T-helper 17 cell (primary cell): ENCODE measurements at places on chromosomes 3 and 15.

DNA sequence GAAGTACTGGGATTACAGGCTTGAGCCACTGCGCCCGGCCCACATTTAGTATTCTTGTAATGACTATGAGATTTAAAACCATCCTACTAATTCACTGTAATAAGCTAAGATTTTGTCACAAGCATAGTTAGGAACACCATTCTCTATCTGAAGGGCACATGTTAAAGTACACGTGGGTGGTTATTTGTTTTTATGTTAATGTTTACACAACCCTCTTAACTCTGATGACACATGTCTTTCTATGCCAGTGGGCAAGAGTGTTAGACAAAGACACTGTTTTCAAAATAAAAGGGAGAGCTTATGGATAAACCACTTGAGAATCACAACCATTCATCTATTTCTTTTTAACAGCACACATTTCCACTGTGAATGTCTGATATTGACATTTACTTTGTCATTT is 537.6 kb upstream of the IL12A start:
- DNase-seq = no peak

- no peak for DNase-seq
These were observed 56.6 kb upstream of the TNIK start for GRCh38 chr3:171516765-171517164.

DNA sequence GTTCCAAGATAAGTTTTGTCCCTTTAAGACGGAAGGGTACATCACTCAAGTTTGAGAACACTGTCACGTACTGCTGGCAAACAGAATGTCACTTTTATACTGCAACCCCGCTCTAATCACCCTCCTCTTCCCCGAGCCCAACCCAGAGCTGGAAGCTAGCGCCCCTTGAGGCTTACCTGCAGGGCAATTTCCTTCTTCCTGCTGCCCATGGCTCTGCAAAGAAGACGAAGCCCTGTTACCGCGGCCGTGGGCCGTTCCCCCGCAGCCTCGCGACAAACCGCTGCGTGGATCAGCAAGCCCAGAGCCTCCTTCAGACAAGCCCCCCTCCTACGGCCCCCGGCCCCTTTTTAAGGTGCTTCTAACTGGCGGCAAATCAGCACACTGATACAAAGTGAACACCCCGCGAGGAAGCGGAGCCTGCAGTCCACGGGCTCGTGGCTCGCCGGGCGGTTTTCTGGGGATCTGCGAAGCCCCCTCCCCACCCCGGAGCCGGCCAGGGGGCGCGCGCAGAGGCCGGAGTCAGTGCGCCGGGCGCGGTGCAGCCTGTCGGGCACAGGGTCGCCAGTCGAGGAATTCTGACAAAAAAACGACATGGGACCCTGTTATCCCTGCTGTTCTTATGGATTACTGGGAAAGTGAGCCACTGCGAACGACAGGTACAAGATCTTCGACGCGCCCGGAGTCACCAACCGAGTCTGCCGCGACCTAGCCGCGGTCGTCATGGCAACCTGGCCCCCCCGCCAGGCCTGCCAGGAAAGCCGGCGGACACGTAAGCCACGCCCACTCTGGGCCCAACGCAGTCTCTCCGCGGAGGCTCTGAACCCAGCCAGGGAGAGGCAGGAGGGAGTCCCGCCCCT is at the start of gene NME9:
Gene NME9, minus strand, starts transcription at position 725 of the 857 bp plus-strand sequence. Its CDS starts 516 bp downstream, at position 209.
- peak; percentile 87 for DNase-seq

DNA sequence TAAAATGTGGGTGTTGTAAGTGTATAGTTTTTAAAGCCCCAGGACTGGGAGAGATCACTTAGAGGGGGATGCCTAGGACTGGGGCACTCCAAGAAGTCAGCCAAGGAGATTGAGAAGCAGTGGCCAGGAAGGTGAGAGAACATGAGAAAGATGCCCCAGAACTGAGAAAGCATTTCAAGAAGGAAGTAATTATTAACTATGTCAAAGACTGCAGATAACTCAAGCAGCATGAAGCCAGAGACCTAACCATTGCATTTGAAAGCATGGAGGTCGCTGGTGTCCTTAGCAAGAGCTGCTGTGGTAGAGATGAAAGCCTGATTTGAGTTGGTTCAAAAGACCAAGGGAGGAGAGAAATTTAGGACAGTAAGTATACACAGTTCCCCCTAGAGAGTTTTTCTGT is 30.6 kb upstream of the SLC2A2 start:
- DNase-seq = no peak

DNA sequence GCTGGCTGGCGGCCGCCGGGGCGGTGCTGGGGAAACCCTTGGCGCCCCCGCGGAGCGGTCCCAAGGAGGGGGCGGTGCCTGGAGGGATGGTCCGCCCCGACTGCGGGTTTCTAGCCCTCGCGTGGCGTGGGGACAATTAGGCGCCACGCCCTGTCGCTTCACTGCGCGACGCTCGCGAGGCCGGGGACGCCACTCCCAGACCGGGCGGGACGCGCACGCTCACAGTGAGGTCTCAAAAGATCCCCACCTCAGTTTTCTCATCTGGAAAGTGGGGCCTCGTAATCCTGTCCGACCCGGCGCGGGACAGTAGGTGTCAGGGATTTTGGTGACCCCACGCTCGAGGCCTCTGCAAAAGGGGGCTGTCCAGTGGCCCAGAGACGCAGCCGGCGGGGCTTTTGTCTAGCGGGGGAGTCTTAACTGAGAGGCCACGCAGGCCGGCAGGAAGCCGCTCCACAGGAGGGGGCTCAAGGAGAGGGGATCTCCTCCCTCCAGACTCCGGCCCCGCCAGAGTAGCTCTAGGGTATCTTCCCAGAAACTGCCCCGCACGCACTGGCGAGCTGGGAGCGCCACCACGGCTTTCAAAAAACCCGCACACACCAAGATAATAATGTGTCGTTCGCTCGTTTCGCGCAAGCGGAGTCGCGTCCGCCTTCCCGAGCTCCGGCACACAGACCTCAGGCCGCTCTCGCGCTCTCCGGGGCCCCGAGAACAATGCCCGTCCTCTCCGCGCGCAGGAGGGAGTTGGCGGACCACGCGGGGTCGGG is 710 bp upstream of the CLK3 start:
- DNase-seq = peak; percentile 91

DNA sequence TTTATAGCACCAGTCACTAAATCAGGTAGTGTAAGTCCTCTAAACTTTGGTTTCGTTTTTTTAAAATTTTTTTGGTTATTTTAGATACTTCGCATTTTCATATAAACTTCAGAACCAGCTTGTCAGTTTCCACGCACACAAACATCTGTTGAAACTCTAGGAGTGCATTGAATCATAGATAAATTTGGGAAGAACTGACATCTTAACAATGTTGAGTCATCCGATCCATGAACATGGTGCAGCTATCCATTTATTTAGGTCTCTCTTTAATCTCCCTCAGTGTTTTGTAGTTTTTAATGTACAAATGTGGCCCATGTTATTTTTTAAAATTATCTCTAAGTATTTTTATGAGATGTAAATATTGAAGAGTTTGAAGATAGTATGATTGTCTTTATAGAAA is 17.7 kb downstream of the TICRR start:
- no peak for DNase-seq

GRCh38 chr3:116247605-116248004 is 197.7 kb downstream of the LSAMP start:
- no peak for DNase-seq

- no peak for DNase-seq
These were observed 18.8 kb downstream of the STX19 start for GRCh38 chr3:94009608-94010007.
